Hematopoietic multipotent progenitor cell treated with erythropoietin and hydrocortisone succinate and interleukin-3 and kit ligand, for 17 days (in vitro differentiated cells): ENCODE measurements at places on chromosomes 12 and 14.

- peak; percentile 69 for DNase-seq
Observed at GRCh38 chr12:14416658-14417057, 51.2 kb downstream of the ATF7IP start.

- DNase-seq = no peak
Observed at GRCh38 chr12:32881702-32882101, 14.9 kb downstream of the PKP2 start.

DNA sequence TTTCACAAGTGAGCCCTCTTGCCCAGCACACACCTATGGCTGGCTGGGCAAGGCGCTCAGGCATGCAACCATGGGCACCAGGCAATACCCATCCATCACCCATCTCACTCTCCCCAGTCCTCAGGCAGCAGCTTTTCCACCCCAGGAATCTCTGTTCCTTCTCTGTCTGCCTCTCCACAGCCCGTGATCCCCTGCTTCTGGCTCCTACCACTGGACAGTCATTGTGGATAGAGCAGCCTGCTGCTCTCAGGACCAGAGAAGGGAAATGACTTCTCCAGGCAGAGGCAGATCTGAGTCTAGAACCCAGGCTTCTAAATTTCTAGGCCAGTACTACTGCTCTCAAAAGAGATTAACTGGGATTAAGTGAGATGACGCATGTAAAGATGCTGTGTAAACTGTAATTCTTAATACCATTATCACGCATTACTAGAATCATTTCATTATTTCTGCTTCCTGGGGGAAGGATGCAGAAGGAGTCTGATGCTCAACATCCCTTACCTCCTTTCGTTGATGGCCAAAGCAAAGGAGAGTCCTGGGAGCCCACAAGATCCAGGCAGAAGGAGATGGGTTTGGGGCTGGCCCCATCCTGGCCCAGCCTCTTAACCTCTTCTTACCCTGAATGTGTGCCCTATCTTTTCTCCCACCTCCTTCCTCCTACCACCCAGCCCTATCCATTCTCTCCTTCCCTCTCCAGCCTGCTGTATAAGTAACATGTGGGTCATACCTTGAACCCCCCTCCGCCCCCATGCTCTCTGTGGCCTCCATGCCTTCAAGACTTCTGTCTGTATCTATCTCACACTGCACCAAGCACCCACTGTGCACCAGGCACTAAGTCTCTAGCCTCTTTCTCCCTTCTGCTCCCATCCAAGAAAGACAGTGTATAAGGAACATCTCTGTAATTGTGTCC lies 4.8 kb upstream of the AQP5 start:
- no peak for DNase-seq

- no peak for DNase-seq
Observed at GRCh38 chr12:94749455-94749854, 99.1 kb upstream of the TMCC3 start.

- DNase-seq = no peak
Observed at GRCh38 chr12:59383079-59383822, 212.6 kb upstream of the SLC16A7 start.

DNA sequence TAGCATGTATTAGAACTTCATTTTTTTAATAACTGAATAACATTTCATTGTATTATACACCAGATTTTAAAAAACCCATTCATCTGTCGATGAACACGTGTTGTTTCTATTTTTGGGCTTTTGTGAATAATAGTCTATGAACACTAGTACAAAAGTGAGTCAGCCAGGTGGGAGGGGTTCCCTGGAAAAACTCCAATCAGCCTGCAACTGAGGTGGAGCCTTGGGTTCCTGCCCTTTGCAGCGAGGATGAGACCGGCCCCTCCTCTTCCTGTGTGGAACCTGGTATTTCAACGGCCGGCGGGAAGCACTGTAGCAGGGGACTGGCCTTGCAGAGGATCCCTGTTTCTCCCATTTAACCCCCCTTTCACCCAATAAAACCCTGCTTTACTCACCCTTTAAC lies 56.1 kb downstream of the LMNTD1 start:
- DNase-seq = no peak
